Hepatic stellate cell (primary cell): ENCODE measurements at places on chromosomes 13 and 19.
A peak's percentile ranks its signal among the peaks of the same experiment; 100 is the strongest.

- no peak for DNase-seq
Observed at GRCh38 chr13:103531278-103531677, 465.1 kb upstream of the SLC10A2 start.

GRCh38 chr19:1883784-1884183 lies 1.5 kb downstream of the ABHD17A start:
- no peak for DNase-seq

DNA sequence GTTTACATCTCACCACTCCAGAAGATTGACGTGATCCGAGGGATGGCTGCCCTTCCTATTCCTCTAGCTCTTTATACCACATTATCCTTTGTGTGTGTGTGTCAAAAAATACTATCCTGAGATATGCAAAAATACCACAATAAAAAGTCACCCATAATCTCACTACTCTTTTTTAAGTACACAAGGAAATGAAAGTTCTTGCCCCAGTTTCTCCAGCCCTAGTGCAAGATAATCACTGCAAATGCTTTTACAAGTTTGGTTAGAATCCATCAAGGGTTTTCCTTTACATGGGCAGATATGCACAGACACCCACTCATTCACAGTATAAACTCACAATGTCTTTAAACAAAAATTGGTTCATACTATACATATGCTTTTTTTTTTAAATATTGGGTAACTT lies 89.3 kb downstream of the DIAPH3 start:
- DNase-seq: no peak

GRCh38 chr13:28697441-28697840 lies 21.3 kb downstream of the SLC46A3 start:
- DNase-seq: no peak

GRCh38 chr13:49840675-49841074 lies 48.2 kb upstream of the KPNA3 start:
- no peak for DNase-seq

GRCh38 chr13:21039097-21039800 lies 22.1 kb downstream of the LATS2 start:
- DNase-seq: no peak

DNA sequence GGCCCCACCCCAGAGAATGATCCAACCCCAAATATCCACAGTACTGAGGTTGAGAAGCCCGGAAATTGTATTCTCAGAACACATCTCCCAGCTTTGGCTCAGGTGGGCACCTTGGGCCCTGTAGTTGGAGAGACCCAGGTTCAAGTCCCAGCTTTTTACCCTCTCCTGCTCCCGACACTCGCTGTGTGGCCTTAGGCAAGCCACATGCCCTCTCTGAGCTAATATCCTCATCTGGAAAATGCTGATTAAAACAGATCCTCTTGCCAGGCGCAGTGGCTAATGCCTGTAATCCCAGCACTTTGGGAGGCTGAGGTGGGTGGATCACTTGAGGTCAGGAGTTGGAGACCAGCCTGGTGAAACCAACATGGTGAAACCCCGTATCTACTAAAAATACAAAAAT lies 2.6 kb downstream of the PLIN4 start:
- DNase-seq: no peak

GRCh38 chr13:45704854-45705695 lies 3.0 kb downstream of the CBY2 start:
- DNase-seq: no peak

DNA sequence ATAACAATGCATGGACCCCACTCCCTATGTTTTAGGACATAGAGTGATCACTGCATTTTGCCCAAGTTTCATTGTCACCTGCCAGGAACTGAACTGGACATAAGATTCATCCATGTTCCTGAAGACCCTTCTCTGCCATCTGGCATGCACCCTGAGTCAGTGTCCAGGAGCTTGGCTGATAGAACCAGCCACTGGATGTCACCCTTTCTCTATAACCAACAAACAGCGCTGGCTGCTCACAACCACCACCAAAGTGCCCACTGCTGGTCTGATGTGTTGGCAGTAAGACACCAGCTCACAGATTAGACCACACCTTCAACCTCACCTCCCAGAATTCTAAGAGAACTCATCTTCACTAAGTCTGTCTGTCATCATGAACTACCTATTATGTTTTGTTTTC lies 333.4 kb downstream of the ITGBL1 start:
- peak; percentile 4 for DNase-seq

DNA sequence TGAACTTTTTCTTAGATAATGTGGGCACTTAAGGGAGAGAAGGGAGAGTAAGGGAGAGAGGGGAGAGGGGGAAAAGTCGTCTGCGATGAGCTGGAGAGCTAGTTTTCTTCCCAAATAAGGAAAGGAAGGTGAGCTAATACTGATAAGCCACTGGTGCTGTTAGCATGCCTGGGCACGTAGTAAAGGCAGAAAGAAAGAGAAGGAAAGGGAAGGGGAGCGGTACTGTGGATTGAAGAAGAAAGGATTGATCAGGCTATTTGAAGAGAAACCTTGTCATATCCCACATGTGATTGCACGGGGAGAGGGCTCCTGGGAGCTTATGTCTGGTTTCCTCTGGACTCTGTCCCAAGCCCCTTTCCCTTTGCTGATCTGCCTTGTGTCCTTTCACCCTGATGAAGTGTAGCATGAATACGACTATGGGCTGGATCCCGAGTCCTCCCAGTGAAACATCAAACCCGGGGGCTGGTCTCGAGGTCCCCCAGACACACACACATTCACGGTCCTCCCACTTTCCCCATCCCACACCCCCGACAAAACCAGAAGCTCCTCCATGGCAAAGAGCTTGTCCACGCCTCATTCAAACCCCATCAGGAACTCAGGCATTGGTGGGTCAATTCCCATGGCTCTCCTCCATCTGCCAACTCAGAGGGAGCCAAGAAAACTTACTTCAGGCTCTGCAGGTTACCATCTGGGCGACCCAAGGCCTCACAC lies 30.6 kb downstream of the NLRP13 start:
- no peak for DNase-seq

DNA sequence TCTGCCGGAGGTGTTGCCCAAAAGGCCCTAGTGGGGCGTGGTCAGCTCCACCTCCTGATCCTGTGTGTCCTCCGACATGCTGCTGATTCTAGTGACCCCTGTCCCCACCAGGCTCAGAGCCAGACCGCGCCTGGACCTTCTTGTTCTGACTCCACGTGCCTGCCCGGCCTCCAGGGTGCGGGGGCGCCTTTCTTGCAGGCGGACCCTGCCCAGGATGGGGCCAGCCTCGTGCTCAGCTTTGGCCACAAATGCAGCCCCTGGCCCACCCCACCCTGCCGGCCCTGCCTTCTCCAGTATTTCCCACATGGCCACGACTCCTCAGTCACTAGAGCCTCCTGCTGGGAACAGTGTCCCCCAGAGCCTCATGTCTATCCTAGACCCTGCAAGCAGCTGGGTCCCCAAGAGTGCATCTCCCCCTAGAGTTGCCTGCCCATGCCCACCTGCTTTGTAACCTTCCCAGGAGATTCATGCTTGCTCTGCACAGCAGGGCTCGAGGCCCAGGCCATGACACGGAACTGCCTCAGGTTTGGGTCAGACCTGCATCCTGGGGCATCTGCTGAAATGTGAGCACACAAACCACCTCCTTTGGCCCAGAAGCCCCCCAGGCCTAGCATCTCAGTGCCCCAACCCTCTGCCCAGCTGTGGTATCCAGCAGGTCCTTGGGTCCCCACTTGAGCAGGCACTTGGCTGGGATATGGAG lies 27.0 kb downstream of the TMEM161A start:
- DNase-seq: no peak

GRCh38 chr13:67713571-67713970 lies 483.4 kb upstream of the PCDH9 start:
- DNase-seq: no peak

DNA sequence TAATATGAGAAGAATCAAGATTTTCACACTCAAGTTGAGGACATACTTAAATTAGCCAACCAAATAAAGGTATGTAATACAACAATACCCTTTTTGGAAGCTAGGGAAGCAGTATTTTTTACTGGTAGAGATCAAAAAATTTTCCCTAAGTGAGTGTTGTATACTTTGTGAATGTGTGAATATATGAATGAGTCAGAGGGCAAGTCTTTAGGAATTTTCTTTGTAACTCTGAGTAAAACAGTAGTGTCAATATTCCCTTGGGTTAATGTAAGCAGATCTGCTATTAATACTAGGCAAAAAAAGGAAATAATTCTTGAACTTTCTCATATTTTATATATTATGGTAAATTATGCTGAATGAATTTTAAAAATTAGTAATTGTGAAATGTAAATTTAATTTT lies 1161.8 kb upstream of the MIR17HG start:
- no peak for DNase-seq

DNA sequence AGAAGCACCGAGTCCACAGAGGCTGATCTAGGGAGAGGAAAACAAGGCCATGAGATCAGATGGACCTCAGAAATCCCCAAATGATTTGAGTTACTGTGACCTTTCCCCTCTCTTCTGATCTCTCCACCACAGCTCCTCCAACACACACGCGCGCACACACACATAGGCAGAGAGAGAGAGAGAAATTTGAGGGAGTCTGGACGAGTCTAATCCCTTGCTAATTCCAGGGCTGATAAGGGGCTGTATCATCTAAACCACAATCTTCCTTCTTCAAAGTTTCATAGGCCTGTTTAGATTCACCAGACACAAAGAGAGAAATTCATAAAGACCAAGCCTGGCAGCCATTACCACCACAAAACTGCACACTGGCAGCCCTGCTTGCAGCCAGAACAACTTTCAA lies 8.6 kb downstream of the ZFP82 start:
- no peak for DNase-seq

GRCh38 chr19:31770223-31770622 lies 421.0 kb upstream of the TSHZ3 start:
- DNase-seq: no peak

DNA sequence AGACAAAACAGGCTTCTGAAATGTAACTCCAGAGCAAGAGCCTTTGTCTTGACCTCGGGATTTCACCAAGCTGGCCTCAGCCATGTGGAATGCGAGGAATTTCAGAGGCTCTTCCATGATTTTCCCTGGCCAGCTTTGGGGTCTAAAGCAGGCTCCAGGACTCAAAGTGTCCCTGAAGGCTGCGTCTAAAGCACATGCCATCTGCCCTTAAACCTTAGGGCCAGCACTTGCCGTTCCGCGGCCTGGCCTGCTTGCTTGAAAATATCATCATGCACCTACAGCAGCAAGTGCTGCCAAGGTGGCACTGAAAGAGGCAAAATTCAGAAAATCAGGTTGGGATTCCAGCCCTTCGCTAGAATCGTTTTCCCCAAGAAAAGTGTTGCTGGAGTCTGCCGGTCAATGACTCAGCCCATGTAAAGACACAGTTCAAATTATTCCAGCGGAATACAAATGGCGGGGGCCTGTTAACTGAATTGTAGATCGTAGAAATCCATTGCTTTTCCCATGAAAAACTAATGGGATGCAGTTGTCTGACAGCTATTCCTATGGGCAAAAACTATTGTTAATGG lies 105.7 kb upstream of the RAP2A start:
- peak; percentile 62 for DNase-seq

DNA sequence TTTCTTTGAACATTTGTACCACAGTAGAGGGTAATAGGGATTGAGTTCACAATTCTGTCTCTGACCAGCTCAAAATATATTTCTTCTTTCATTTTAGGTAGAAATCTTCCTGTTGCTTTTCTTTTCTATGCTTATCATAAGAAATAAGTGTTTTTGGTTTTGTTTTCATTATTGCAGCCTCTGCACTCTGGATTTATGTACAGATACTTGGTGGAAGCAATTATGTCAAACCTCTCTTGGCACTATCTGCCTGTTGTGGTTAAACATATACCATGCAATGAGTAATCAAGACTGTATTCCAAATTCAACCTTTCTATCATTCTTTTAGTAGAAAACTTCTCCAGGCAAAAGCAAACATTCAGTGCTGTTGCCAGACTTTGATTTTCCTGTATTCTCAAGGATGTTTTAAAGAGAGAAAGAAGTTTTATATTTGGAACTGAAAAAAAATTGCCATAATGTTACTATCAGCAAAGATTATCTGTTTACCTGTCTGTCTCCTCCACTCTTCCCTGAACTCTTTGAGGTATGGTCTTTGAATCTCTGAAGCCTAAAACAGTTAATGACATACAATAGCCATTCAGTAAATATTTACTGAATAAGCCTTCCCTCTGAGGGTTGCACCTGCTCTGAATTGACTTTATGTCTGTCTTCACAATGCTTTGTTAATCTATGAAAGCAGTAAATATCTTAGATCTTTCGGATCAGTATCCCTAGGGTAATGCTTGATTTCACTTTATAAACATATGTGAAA lies 612.5 kb upstream of the PRR20A start:
- no peak for DNase-seq

DNA sequence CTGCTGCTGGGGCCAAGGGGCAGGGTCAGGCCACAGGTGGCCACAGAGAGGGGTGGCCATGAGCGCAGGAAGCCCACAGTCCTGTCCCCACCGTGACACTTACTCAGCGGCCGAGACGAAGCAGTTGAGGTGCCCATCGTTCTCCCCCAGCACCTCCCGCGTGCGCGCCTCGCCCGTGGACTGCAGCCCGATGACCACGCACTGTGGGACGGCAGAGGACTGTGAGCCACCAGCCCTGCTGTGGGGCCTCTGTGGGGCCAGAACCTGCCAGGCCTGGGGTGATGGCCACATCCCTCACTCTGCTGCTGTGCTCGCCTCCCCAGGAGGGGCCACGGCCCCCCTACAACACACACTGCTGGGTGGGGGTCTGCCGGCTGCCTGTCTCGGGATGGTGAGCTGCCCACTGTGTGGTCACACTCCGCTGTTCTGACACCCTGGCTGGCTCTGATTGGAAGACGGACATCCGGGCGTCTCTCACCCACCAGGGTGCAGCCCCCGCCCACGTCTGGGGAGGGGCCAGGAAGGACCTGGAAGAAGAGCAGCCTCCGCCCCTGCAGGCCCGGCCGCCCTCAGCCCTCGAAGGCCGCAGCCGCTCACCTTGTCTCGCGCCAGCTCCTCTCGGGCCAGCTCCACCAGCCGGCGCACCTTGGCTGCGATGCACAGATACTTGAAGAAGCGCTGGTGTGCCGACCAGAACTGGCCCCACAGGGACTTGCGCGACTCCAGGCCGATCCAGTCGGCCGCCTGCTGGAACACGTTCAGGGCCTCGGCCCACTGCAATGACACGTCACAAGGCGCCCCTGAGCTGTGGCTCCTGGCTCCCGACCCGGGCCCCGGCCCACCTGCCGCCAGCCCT lies 13.2 kb downstream of the GPX4 start:
- DNase-seq: no peak
